ENCODE measurements at places on chromosomes 12 and 14.

GRCh38 chr12:124636138-124636978 is 68.9 kb upstream of the NCOR2 start:
- peak; percentile 71 for DNase-seq

- DNase-seq = no peak
These were observed 401.4 kb downstream of the ZFP36L1 start for GRCh38 chr14:68391311-68392014.

- peak; percentile 85 for DNase-seq
These were observed 69.8 kb downstream of the ALG10B start for GRCh38 chr12:38386205-38386985.

DNA sequence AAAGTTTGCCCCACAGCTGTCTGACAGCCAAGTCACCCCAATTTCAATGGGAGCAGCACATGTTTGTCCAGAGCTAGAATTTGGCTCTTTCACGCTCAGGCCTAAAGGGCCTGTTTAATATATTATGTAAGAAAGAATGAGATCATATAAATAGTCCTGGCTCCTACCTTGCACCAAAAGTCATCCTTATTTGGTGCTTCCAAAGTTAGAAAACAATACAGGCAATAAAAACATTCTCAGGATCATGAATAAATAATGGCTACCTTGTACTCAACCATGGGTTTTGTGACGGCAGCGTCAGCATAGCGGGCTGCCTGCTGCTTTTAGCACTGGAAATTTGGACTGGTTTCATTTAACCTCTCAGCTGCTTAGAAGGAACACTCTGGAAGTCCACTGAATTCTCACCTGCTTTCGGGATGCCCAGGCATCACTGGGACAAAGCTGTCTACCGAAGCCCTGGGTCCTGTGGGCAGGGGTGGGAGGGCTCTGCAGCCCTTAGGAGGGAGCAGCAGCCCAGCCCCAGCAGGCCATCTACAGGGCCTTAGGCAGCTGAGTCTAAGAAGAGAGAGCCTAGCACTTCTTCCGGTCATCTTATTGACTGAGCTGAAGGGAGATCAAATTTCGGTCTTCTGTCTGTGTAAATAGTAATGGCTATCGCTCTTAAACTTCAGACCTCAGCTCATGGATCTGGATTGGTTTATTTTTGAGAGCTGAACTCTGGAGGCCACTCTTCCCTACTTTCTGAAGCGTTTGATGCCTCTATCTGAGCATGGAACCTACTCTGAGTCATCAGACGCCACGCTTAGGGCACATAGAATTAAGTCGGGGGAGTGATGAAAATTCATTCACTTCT is 106.5 kb downstream of the SAMD4A start:
- DNase-seq = no peak

DNA sequence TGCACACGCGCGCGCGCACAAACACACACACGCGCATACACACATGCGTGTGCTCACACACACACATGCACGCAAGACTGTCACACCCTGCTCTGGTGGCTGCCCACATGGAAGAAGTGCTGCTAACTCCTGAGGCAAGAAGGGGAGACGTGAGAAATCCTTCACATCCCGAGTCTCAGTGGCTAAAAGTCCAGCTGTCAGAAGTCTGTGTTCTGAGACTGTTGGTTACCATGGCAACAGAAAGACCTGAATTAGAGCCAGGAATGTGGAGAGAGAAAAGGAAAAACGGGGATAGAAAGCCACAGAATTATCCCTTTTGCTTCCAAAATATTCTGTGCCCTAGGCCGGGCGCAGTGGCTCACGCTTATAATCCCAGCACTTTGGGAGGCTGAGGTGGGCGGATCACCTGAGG is 71.2 kb downstream of the PPFIBP1 start:
- no peak for DNase-seq

DNA sequence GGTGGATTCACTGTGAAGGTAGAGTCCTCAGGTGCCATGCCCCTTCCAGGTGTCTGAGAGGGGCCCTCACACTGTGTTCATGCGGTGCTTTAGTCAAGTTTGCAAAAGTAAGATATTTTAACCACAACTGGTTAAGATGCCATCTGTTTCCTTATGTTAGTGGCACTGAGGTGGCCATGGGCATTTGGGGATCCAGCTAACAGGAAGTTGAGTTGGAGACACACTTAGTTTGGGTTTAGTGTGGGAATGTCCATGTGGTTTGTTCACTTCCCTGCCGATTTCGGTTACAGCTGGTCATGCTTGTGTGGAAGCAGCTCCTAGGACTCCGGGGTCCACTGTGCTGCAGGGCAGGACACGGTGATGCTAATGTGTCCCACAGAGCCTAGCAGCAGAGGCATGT is 17.3 kb upstream of the ABHD12B start:
- DNase-seq = no peak

- DNase-seq = peak; percentile 94
These were observed 549 bp upstream of the WDR89 start for GRCh38 chr14:63642229-63642611.

- no peak for DNase-seq
These were observed 5.5 kb downstream of the DDIT3 start for GRCh38 chr12:57514720-57515407.

DNA sequence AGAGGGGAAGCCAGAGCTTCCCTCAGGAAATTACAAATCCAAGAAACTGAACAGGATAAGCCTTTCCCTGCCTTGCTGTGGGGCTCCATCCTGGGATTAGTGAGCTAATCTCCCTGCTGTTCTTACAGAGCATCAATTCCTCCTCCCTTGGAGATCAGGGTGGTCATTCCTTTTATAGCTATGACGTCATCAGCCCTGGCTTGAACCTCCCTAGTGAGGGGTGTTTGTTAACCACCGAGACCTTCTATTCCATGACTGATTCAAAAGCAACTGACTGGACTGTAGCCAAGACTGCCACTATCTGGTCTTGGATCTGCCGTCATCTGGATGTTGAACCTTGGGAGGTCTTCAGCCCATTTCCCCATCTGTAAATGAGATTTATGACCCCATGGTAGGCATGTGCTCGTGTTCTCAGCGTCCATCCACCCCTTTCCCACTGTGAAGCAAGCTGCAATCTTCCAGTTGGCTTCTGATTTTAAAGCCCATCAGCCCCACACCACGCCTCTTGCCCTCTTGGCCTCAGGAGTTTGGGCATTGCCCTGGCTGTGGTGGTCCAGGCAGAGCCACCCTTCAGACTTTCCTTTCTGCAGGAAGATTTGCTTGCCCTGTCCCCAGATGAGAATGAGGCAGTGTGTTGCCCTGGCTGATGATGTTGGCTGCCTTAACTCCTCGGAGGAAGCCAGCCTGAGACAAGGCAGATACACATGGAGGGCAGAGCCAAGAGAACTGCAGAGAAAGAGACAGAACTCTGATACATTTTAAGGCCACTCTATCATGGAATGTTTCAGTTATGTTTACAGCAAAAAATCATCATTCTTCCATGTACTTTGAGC is 59.6 kb upstream of the ACTN1 start:
- DNase-seq = no peak

Measured in bronchial epithelial cell (primary cell).